AG04450 (cell line): ENCODE measurements at places on chromosomes 6 and 20. TPM values are rescaled to one million over a fixed set of nuclear protein-coding genes. Genes with fewer than 3 reads are reported as not detected.

MAP7 gene
- polyA plus RNA-seq: 0.29 and 0.30 TPM in 2 replicates

IL17A gene
- polyA plus RNA-seq: not detected in 2 replicates

RUNX2 gene
- polyA plus RNA-seq: 3.4 and 4.3 TPM in 2 replicates

DNA sequence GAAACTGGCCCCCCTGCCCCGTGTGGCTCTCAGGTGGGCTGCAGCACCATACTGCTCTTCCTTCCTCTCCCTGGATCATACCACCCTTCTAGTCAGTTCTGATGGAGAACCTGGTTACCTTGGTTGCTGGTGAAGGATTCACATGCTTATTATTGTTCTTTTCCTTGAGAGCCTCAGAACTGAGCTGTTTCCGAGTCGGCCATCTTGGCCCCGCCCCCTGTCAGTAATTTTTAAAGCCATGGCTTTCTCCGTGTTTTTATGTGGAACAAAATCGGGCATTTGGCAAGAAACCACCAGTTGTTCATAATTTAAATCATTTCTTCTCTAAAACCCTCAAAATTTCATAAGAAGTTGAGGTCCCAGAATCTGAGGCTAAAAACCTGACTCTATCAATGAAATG lies 493.8 kb downstream of the NKAIN2 start:
- no peak for DNase-seq

RSPH9 gene
- polyA plus RNA-seq: 0.37 and 0.51 TPM in 2 replicates

FAM162B gene
- 7.8 and 10.9 TPM in 2 replicates for polyA plus RNA-seq

TOX2 gene
- 10.6 and 14.3 TPM in 2 replicates for polyA plus RNA-seq

GPX5 gene
- polyA plus RNA-seq: not detected in 2 replicates

GRCh38 chr20:6708010-6708409 lies 59.5 kb upstream of the BMP2 start:
- peak; percentile 67 for DNase-seq

OLIG3 gene
- not detected in 2 replicates for polyA plus RNA-seq

DNA sequence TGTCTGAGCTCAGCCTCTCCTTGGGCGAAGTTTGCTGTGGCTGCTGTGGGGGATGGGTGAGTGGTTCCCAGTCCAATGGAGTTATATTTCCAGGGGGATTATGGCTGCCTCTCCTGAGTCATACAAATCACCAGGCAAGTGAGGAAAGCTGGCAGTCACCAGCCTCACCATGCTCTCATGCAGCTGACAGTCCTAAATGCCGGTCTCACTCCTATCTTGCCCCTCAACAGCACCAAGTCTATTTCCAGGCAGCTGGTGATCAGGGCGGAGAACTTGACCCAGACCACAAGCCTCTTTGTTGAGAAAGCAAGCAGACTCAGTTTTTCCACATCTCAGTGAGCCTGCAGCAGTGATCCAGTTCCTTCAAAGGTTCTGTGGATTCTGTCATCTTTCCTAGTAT lies 98.9 kb downstream of the TBC1D32 start:
- DNase-seq: no peak

IER3 gene
- 85.2 and 98.7 TPM in 2 replicates for polyA plus RNA-seq

OOEP gene
- polyA plus RNA-seq: not detected in 2 replicates

MUC22 gene
- not detected in 2 replicates for polyA plus RNA-seq

- no peak for DNase-seq
Measured at GRCh38 chr6:22435151-22435550, 134.2 kb upstream of the HDGFL1 start.

DPPA5 gene
- not detected in 2 replicates for polyA plus RNA-seq

GRCh38 chr6:139498715-139499114 lies 124.3 kb upstream of the CITED2 start:
- DNase-seq: no peak

GRCh38 chr6:99522531-99522930 lies 7.3 kb upstream of the USP45 start:
- no peak for DNase-seq

DNA sequence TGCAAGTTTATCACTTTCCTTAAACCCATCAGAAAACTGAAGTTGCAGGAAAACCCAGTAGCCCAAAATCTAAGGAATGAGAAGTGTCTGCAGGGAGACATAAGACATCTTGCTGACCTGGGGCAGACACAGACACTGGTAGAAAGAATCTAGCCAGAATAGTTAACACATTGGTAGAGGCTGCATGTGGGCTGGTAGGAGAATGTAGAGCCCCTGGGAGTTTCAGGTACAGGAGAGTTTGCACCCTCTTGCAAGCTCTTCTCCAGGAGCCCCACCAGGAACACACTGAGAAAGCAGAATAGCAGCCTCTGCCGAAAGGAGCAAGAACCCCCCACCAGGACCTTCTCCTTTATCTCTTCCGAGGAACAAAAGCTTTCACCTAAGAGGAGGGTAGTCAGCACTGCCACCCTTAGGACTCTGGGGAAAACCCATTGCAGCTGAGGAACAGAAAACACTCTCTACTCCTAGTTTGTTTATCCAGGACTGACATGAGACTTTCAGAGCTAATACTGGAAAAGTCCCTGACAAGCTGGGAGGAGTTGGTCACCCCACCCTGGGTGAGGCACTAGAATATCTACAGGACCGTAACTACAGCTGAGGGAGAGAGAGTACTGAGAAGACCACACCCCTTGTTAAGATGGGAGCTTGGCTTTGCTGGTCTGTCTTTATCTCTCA lies 10.5 kb upstream of the OGFRL1 start:
- no peak for DNase-seq

PCSK2 gene
- polyA plus RNA-seq: not detected in 2 replicates

GRCh38 chr20:4011226-4011975 lies 4.0 kb downstream of the RNF24 start:
- no peak for DNase-seq

LY6G6D gene
- not detected in 2 replicates for polyA plus RNA-seq

GRCh38 chr20:47934761-47935160 lies 149.5 kb upstream of the SULF2 start:
- no peak for DNase-seq

- no peak for DNase-seq
Measured at GRCh38 chr20:9223296-9223695, 154.4 kb downstream of the PLCB4 start.

- DNase-seq: no peak
Measured at GRCh38 chr6:124197148-124197547, 393.5 kb downstream of the NKAIN2 start.

SMPDL3A gene
- 84.4 and 105 TPM in 2 replicates for polyA plus RNA-seq

LY6G6F gene
- not detected in 2 replicates for polyA plus RNA-seq

DNA sequence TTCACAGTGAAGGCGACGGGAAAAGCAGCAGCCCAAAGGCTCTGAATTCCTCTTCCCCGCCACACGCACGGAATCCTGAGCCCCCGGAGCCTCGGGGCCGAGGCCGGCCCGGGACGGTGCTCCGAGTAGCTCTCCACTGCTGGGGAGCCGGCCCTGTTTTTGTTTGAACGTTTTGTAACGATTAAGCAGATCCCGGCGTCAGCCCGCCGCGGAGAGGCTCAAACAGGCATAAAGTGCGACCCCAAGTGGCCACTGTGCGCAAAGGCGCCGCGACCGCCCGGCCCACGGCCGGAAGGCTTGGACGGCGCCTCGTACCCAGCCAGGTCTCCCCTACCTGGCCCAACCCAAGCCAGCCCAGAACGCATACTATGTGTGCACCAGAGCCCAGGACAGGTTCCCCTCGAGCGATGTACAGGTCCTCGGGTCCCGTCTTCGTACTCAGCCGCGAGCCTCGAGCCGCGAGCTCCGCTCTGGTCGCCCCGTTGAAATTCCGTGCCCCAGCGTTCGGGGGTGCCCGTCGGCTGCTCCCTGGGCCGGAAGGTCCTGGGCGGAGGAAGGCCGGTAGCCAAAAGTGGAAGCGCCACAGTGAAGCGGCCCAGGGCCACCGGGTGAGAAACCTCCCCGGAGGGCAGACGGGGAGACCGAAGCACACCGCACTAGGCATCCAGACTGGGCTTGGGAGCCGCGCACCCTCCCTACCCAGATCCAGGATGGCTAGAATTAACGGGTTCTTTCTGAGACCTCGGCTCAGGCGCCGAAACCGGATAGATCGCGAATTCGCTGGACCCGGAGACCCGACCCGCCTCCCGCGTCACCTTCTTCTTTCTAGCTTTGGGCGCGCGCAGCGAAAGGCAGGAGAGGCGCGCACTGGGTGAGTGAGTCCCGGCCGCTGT lies 1.2 kb upstream of the MAFB start:
- DNase-seq: peak; percentile 55

SLC23A2 gene
- 17.9 TPM in 2 replicates for polyA plus RNA-seq

DNA sequence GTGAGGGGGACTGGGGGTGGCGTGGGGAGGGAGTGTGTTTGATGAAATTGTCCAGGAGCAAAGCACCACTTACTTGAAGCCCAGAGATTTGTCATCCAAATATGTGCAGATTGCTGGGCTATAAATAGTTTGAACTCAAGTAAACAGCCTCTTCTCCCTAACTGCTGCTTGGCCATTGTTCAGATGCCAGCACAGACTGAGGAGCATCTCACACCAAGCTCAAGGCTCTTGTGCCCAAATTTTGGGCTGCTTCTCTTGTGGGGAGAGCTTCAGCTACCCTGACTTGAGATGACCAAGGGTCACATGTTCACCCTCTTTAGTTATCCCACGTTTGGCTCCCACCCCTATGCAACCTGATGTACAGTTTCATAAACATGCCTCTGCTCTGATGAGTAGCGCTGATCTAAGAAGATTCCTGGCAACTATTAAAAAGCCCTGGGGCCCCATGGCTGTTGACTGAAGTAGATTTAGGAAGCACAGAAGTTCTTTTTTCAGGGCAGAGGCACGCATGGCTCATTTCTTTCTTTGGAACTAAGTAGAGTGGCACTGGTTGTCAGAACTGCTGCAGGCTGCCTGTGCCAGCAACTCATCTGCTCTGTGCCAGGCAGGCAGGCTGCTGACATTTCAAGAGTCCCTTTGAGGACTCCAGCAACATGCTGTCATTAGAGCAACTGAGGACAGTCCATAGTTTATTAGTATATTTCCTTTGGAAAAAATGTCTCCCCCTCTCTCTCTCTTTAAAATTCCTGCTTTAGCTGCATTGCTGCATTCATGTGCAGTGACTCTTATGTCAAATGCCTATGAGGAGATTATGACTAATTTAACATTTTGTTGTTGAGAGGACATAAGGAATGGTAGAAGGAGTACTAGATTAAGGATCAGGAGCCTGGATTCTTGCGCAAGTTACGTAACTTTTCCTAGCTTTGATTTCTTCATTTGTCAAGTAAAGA lies 9.6 kb upstream of the PKIG start:
- peak; percentile 63 for DNase-seq

TINAG gene
- not detected in 2 replicates for polyA plus RNA-seq

- no peak for DNase-seq
Measured at GRCh38 chr20:41340327-41341055, at the start of gene LPIN3. Gene LPIN3 (plus strand): TSS chr20:41340821. CDS start chr20:41345804, 4,983 bp downstream.

- DNase-seq: no peak
Measured at GRCh38 chr20:6956056-6956455, 188.6 kb downstream of the BMP2 start.

PI16 gene
- polyA plus RNA-seq: 0.05 and 0.11 TPM in 2 replicates

DNA sequence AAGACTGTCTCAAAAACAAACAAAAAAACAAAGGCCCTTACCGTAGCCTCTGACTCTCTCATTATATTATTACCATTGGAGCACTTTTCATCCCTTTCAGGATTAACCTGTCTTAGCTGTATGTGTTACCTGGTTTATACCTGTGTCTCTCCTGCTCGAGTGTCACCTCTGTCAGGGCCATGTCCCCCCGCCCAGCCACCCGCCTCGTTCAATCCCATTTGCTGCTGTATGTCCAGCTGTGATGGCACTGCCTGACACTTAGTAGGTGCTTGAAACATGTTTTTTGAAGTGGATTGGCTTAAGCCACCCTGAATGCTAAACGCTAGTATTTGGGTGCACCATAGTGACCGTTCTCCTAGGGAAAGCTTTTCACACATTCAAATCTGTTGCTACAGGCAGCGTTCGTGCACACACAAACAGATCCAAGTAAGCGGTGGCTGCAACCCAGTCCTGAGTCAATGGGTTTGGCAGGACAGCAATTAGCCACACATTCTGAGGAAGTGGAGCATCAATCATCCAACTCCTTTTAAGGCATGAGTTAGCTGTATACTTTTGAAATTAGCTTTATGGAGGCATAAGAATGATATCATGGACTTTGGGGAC lies 98.9 kb upstream of the ZNF217 start:
- DNase-seq: no peak

MOCS3 gene
- 3.8 and 4.0 TPM in 2 replicates for polyA plus RNA-seq

DNA sequence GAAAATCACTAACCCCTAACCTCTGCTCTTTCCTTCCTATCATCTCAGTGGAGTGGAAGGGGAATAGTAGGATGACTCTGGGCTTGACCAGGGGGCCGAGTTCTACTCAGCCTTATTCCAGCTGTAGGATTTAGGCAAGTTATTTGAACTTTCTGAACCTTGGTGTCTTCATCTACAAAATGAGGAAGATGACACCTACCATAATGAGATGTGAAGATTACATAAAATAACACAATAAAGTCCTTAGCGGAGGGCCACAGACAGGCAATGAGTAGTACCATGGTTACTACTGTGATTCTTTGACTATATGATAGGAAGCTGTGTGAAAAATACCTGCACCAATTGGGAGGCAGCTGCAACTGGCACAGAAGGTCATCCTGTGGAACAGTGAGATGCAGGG lies 53.6 kb upstream of the PIM1 start:
- DNase-seq: no peak

GRM1 gene
- 0.01 TPM in 2 replicates for polyA plus RNA-seq

GRCh38 chr20:43968341-43969000 lies 53.8 kb downstream of the TOX2 start:
- DNase-seq: no peak

GRCh38 chr20:33664762-33665144 lies 2.0 kb upstream of the ACTL10 start:
- no peak for DNase-seq

NKAIN4 gene
- polyA plus RNA-seq: not detected in 2 replicates

- DNase-seq: no peak
Measured at GRCh38 chr6:8889514-8889913, 454.2 kb upstream of the SLC35B3 start.

- no peak for DNase-seq
Measured at GRCh38 chr6:18445228-18445627, 58.1 kb downstream of the RNF144B start.

- DNase-seq: no peak
Measured at GRCh38 chr6:1812034-1812433, 202.3 kb downstream of the FOXC1 start.

GSTA1 gene
- not detected in 2 replicates for polyA plus RNA-seq

DNA sequence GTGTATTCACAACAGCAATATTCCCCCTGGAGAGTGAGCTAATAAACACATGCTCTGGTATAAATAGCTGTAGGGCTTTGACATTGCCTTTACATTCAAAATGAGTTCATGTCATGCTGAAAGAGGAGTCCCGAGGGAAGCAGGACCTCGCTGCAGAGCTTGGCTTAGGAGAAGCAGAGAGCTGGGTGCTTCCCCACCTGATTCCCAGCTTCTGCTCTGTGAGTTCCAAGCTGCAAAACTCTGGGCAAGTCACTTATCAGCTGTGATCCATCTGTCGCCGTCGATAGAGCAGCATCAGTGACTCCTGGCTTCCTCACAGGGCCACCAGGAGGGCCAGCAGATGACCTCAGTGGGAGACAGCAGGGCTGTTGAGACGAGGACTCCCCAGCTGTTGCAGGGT lies 241.8 kb downstream of the ANKRD60 start:
- no peak for DNase-seq

GRCh38 chr20:40978761-40979160 lies 49.9 kb upstream of the TOP1 start:
- no peak for DNase-seq

HSPA1B gene
- polyA plus RNA-seq: 31.9 TPM in 2 replicates

- DNase-seq: peak; percentile 69
Measured at GRCh38 chr6:39114704-39115599, at the start of gene SAYSD1. Gene SAYSD1 (minus strand): TSS chr6:39115186. CDS start chr6:39115089, 97 bp downstream.

GRCh38 chr6:43871933-43872332 lies 101.9 kb downstream of the VEGFA start:
- no peak for DNase-seq
